ENCODE measurements at places on chromosomes 2 and 18. TPM values are rescaled to one million over a fixed set of nuclear protein-coding genes. Genes with fewer than 3 reads are reported as not detected.

The CNTNAP5 gene
- total RNA-seq: not detected

The PLCL1 gene
- not detected for total RNA-seq

The MEIS1 gene
- 4.5 TPM for total RNA-seq

The NPPC gene
- not detected for total RNA-seq

The VAMP8 gene
- 0.27 TPM for total RNA-seq

The MAPK4 gene
- total RNA-seq: not detected

The TEKT4 gene
- total RNA-seq: not detected

The RAB3GAP1 gene
- 62.7 TPM for total RNA-seq

The TXNDC2 gene
- 1.6 TPM for total RNA-seq

GRCh38 chr18:57197261-57197660 lies 50.4 kb downstream of the BOD1L2 start:
- DNase-seq: no peak

DNA sequence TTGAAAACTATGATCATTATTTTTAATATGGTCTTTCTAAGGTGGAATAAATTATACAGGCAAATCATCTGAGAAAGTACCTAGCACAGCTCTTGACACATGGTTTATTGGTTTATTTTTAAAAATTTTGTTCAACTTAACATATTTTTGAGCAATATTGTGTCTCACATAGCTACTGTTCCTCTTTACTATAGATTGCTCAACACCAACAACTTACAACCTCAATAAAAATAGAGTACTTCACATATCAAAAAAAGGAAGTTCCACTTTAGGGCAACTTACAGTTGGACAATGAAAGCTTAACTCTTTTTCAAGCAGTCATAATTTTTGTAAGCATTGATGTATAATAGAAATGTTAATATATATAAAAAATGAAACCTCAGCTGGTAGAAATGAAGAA lies 440.9 kb upstream of the UBE2E3 start:
- no peak for DNase-seq

DNA sequence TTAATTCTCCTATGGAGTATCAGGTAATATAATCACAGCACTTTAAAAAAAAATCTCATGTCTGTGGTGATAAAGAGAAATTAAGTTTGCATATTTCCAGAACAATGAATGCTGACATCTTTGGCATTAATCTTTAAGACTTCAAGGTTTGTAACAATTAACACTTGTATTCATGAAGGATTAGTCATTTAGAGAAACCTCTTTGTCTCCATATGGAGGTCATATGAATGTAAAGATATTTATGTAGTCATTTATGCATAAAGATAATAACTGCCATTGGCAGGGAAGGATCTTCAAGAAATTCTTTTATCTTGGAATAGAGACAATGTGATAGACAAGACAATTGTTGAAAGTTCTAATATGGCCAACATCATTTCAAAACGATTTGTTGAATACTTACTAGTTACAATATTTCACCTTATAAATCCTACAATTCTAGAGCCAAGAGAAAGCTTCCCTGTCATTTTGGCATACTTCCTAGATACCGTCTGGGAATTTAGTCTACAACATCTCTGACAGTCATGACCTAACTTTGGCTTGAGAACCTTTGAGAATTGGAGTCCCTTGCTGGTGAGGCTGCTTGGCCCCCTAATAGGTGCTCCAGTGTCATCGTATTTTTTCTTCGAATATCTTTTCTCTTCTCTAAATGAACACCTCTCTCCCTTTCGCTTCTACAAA lies 33.6 kb downstream of the RASGRP3 start:
- DNase-seq: peak; percentile 41

DNA sequence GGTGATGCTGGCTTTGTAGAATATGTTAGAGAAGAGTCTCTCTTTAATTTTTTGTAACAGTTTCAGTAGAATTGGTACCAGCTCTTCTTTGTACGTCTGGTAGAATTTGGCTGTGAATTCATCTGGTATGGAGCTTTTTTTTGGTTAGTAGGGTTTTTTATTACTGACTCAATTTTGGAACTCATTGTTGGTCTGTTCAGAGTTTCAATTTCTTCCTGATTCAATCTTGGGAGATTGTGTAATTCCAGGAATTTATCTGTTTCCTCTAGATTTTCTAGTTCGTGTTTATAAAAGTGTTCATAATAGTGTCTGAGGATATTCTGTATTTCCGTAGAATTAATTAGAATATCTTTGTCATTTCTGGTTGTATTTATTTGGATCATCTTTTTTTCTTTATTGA lies 943.5 kb downstream of the TRIB2 start:
- DNase-seq: no peak

GRCh38 chr2:150491943-150492342 lies 4.5 kb upstream of the RND3 start:
- DNase-seq: peak; percentile 52

GRCh38 chr2:192615105-192615504 lies 420.4 kb upstream of the TMEFF2 start:
- DNase-seq: no peak

DNA sequence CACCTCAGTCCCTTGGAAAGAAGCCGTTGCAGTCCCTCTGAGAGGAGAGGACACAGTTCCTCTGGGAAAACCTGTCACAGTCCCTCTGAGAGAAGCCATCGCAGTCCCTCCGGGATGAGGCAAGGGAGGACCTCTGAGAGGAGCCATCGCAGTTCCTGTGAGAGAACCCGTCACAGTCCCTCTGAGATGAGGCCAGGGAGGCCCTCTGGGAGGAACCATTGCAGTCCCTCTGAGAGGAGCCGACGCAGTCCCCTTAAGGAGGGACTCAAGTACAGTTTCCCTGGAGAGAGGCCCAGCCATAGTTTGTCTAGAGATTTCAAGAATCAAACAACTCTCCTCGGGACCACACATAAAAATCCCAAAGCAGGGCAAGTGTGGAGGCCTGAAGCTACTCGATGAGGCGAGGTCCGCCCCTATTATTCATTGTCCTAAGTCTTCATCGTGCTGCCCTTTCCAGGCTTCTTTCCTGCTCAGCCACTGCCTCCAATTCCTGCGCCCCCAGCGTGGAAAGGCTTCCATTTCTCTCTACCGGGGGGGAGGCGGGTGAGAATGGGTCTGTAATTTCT lies 630 bp upstream of the ZNF512 start:
- no peak for DNase-seq

- no peak for DNase-seq
Measured at GRCh38 chr2:46260305-46260704, 36.9 kb upstream of the EPAS1 start.

DNA sequence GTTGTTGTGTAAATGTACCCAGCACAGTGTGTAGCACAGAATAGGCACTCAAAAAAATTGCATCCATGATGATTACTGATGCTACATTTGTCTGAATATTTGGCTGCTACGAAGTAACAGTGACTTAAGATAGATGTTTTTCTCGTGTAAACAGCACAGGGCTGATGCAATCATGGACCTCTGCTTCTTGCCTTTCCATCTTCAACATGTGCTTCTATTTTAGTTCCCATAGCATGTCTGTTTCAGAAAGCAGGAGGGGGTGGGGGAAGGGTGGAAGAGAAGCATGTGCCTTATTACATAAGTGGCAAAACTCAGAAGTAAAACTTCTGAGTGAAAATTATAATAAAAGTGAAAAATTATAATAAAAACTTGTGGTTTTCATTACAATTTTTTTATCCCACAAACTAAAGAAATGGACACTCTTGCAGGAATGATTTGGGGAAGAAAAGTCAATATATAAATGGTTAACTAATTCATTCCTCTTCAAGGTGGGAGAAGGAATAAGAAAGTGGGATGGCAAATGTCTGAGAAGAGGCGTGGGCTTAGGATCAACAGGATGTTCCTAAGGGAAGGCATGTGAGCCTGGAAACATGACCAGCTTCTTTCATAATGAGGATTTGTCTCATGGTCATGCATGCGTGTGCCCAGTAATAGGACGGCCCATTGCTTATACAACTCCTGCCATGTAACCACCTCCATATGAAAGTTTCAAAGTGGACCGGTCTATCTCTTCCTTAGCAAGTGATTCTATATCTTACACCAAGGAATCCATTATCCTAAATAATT lies 27.2 kb downstream of the CCBE1 start:
- DNase-seq: no peak

- no peak for DNase-seq
Measured at GRCh38 chr2:108125581-108125980, 114.2 kb upstream of the SULT1C3 start.

DNA sequence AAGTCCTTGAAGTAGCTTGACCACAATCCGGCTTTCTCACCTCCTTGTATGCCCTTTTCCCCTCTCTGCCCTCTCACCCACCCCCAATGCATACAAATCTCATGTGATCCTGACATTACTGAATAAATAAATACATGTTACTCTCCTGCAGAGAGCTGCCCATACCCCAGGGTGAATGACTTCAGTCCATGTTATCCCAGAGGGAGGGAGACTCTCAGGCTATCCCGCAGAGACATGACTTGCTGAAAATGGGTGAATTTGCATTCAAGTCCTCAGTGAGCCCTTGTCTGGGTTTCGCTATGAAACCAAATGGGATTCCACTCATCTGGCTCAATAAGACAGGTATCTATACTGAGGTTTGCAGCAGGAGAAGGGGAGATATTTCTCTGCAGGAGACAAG lies 168.5 kb downstream of the FHOD3 start:
- DNase-seq: no peak

- peak; percentile 85 for DNase-seq
Measured at GRCh38 chr2:36459725-36460137, 104.2 kb downstream of the CRIM1 start.

DNA sequence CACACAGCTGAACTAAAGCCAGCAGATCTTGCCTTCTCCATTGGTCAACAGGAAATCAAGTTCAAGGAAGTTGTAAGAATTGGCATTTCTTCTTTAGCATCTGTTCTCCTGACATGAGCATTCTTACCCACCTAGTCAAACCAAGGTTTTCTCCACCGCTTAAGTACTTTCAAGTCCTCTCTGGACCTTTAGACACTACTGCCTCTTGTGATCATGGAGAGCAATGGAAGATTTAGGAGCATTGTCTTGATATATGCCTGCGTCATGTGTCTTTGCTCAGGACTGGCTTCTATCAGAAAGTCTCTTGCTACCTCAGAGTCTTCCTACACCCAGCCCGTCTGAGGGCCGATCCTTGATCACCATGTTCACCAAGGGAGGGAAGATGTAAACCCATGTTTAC lies 262.2 kb downstream of the PHLPP1 start:
- DNase-seq: peak; percentile 7

DNA sequence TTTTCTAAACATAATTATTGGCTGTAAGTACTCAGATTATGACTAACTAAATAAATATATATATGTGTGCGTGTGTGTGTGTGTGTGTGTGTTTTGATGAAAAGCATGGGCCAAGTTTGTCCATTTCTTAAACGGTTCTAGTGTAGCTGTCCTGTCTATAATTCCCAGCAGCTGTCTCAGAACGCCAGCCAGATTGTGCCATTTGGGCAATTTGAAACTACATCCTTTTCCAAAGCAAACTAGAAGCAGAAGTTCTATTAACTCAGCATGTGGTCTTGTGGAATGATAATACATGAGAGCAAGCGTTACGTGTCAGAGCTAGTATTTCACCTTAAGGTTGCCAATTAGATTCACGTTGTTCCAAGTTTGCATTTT lies 1.7 kb downstream of the ARHGAP28 start:
- DNase-seq: peak; percentile 50

- DNase-seq: no peak
Measured at GRCh38 chr2:218405746-218406208, 6.1 kb downstream of the CTDSP1 start.

- DNase-seq: no peak
Measured at GRCh38 chr18:9941660-9942059, 27.8 kb downstream of the VAPA start.

DNA sequence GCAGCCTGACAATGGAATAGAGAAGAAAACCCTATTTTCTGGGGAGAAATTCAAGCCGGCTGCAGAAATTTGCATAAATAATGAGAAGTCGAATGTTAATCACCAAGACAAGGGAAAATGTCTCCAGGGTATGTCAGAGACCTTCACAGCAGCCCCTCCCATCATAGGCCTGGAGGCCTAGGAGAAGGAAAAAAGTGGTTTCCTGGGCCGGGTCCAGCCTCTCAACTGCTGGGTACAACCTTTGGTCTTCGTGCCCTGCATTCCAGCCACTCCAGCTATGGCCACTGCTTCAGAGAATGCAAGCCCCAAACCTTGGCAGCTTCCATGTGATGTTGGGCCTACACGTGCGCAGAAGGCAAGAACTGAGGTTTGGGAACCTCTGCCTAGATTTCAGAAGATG lies 6.0 kb upstream of the SCRN3 start:
- no peak for DNase-seq

DNA sequence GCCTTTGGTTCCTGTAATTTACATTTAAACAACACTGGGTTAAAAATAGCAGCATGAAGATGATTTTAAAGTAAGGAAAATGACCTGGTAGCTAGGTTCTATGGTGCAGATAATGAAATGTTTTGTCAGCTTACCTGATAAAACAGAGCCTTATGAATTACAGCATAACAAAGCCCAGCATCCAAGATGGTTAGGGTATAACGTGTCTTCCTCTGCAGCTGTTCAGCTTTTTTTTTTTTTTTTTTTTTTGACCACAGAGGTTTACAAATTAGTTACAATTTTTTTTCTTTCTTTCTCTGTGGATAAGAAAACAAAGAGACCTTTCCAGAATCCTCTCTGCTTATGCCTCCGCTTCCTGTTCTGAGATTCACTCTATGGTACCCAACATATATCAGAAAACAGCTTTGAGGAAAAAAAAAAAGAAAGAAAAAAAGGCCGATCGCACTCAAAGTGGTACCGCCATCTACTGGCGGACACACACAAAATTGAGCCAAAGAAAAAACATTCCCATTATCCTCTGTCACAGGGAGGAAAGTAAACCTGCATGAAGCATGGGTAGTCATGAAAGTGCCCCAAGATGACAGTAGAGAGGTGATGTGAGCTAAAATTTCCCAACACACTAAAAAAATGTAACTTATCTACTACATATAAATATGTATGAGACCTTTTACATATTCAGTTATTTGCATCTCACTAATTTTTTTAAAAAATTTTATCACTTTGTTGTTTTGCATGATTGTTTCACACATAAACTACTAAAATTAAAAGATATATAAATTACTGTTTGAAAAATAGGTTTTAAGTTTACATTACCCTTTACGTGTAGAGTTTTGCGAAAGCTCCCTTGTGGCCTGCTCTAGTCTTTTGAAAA lies at the start of gene SCN3A:
SCN3A (minus strand) TSS at position 362 of the 871 bp plus-strand sequence. CDS start 27,656 bp downstream, outside the sequence.
- peak; percentile 43 for DNase-seq

DNA sequence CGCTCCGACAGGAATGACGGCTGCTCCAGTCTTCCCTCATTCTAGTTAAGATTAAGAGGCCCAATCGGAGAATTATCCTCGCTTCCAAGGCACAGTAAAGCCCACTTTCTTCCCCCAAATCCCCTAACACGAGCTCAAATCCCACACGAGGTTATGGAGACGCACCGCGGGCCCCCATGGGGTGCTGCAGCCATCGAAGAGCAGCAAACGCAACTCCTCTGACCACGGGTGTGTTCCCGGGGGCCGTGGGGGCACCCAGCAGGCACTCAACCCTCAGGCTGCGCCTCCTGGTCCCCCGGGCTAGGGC lies 446 bp downstream of the COPS9 start:
- no peak for DNase-seq

- no peak for DNase-seq
Measured at GRCh38 chr2:33488178-33488690, 11.8 kb downstream of the RASGRP3 start.
